A375 (cell line): ENCODE measurements at places on chromosomes 2 and 18. TPM values are rescaled to one million over a fixed set of nuclear protein-coding genes. Genes with fewer than 3 reads are reported as not detected.

AQP4 gene
- not detected in 2 replicates for total RNA-seq

VWA3B gene
- not detected in 2 replicates for total RNA-seq

NAT8 gene
- total RNA-seq = not detected in 2 replicates

SLC9A4 gene
- total RNA-seq = not detected in 2 replicates

ERFE gene
- total RNA-seq = 11.2 and 14.8 TPM in 2 replicates

LYPD1 gene
- total RNA-seq = 23.1 and 29.0 TPM in 2 replicates

ANKRD30B gene
- total RNA-seq = 0.23 and 1.4 TPM in 2 replicates

CSRNP3 gene
- 0.15 and 3.9 TPM in 2 replicates for total RNA-seq

DNAJB2 gene
- total RNA-seq = 14.3 and 22.2 TPM in 2 replicates

IL37 gene
- 1.0 and 2.1 TPM in 2 replicates for total RNA-seq

SMARCAL1 gene
- total RNA-seq = 4.4 and 8.0 TPM in 2 replicates

MRPL33 gene
- 186 and 251 TPM in 2 replicates for total RNA-seq

CYTIP gene
- total RNA-seq = not detected in 2 replicates

TMEM178A gene
- total RNA-seq = 0.38 TPM in 1 of 2 replicates, not detected in the other

SLC38A11 gene
- total RNA-seq = not detected in 2 replicates

CBLN2 gene
- total RNA-seq = 0.19 and 0.68 TPM in 2 replicates

XDH gene
- 1.6 and 4.3 TPM in 2 replicates for total RNA-seq

PPP1R1C gene
- 4.2 and 4.6 TPM in 2 replicates for total RNA-seq

EVX2 gene
- 0.05 TPM in 1 of 2 replicates, not detected in the other for total RNA-seq

HTR2B gene
- not detected in 2 replicates for total RNA-seq

ALK gene
- 0.32 and 0.34 TPM in 2 replicates for total RNA-seq

CCDC121 gene
- total RNA-seq = 1.8 and 3.5 TPM in 2 replicates

AQP12A gene
- not detected in 2 replicates for total RNA-seq

GALR1 gene
- total RNA-seq = not detected in 2 replicates

MDH1B gene
- 0.26 and 0.93 TPM in 2 replicates for total RNA-seq

DSG1 gene
- total RNA-seq = not detected in 2 replicates

MYO5B gene
- 3.5 and 4.7 TPM in 2 replicates for total RNA-seq

DSEL gene
- 2.2 and 2.4 TPM in 2 replicates for total RNA-seq

WNT6 gene
- not detected in 2 replicates for total RNA-seq

CLEC4F gene
- not detected in 2 replicates for total RNA-seq

VWC2L gene
- not detected in 2 replicates for total RNA-seq

CHRNG gene
- total RNA-seq = not detected in 2 replicates

GORASP2 gene
- total RNA-seq = 10.8 and 17.9 TPM in 2 replicates

C1D gene
- total RNA-seq = 17.7 and 28.2 TPM in 2 replicates

AFF3 gene
- 2.0 and 2.5 TPM in 2 replicates for total RNA-seq

SERPINB11 gene
- not detected in 2 replicates for total RNA-seq

FN1 gene
- total RNA-seq = 44.3 and 65.8 TPM in 2 replicates

GPR148 gene
- not detected in 2 replicates for total RNA-seq

PAIP2B gene
- total RNA-seq = 0.27 and 0.34 TPM in 2 replicates

THAP4 gene
- 60.0 and 64.0 TPM in 2 replicates for total RNA-seq

ARHGAP15 gene
- total RNA-seq = 0.21 TPM in 1 of 2 replicates, not detected in the other
